Naive thymus-derived CD8-positive, alpha-beta T cell (primary cell): ENCODE measurements at places on chromosomes 12 and 14. TPM values are rescaled to one million over a fixed set of nuclear protein-coding genes. Genes with fewer than 3 reads are reported as not detected.

GRCh38 chr12:18750085-18750484, 12.2 kb downstream of the CAPZA3 start:
- no peak overlapping the region for H3K4me3 ChIP-seq
- no peaks in the 10 kb centered on the region for H3K4me1 ChIP-seq
- H3K36me3 ChIP-seq: no peaks in the 10 kb centered on the region
- H3K27ac ChIP-seq: no peak overlapping the region
- H3K27me3 ChIP-seq: no peaks in the 10 kb centered on the region

DNA sequence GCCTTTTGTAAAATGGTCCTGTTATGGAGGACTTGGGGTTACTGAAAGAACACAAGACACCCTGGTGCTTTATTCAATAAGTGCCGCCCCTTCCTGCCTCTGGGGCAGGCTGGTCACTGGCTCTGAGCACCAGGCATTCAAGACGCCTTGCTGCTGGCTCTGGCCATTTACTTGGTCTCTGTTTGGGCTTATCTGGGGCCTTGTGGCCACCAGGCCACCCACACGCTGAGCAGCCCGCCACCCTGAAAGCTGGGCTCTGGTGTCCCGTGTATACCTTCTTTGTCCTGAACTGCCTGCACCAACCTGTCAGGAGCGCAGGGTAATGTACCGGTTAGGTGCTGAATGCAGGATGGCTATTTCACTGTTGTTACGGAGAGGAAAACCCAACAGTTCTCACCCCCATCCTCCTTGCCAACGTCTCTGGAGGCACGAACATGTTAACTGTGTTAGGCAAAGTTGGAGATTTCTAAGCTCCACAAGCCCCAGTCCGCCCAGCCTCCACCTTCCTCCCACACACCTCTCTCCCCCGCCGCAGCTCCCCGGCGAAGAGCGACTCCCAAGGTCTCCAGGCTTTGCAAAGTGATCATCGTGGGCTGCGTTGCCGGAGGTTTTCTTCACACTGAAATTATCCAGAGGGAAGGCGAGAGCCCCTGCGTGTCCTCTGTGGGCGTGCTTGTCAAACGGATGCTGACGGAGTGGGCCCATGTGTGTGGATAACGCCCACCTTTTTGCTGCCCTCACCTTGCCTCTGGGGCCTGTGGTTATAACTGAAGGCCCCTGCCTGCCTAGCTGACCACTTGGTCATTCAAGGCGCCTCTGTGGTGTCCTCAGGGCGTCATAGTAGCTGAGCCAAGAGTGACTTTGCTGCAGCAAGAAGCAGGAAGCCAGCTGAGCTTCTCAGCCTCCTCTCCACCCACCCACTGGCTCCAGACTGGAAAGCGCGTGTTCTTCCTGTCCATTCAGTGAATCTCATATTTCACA, 18.8 kb upstream of the BEGAIN start:
- H3K36me3 ChIP-seq: peaks cover 19% of the 10 kb centered on the region
- no peak overlapping the region for H3K27ac ChIP-seq
- H3K27me3 ChIP-seq: peaks cover 24% of the 10 kb centered on the region

DNA sequence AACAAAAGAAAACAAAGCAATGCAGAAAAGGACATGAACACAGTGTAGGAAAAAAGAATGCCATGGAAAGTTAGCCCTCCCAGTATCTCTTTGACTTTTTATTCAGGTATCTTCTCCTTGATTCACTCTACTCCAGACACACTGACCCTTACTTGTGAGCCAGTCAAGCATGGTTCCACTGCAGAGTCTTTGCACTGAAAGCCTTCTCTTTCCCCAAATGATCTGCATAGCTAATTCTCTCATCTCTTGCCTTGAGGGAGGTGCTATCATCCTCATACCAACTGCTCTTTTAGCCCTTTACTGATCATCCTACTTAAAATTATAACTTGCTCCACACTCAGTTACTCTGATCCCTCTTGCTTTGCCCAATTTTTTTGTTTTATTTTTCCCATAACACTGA, 101.2 kb upstream of the SLC16A7 start:
- H3K27me3 ChIP-seq: no peaks in the 10 kb centered on the region
- H3K4me3 ChIP-seq: no peak overlapping the region
- H3K27ac ChIP-seq: no peak overlapping the region
- no peak for DNase-seq
- no peaks in the 10 kb centered on the region for H3K36me3 ChIP-seq
- peaks cover 7% of the 10 kb centered on the region for H3K4me1 ChIP-seq

DNA sequence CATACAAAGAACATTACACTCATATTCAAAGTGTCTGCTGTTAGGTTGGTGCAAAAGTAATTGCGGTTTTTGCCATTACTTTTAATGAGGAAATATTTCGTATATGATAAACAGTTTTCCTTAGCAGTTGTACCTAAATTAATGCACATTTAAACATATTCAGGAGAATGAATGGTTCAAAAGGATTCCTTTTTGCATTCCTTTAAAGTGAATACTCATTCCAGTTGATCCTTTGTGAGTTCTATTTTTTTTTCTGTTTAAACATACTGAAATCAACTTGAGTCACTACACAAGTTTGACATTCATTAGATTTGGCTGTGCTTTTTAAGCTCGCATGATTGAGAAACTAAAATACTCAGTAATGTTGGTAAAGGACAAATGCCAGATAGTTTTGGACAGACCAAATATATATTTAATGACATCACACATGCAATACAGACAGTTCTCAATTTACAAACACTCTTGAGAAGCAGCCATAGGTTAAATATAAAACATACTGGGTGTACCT, 13.8 kb upstream of the SLC38A2 start:
- peaks cover 20% of the 10 kb centered on the region for H3K36me3 ChIP-seq
- H3K4me3 ChIP-seq: no peak overlapping the region
- peaks cover 20% of the 10 kb centered on the region for H3K4me1 ChIP-seq
- H3K27me3 ChIP-seq: no peaks in the 10 kb centered on the region

DNA sequence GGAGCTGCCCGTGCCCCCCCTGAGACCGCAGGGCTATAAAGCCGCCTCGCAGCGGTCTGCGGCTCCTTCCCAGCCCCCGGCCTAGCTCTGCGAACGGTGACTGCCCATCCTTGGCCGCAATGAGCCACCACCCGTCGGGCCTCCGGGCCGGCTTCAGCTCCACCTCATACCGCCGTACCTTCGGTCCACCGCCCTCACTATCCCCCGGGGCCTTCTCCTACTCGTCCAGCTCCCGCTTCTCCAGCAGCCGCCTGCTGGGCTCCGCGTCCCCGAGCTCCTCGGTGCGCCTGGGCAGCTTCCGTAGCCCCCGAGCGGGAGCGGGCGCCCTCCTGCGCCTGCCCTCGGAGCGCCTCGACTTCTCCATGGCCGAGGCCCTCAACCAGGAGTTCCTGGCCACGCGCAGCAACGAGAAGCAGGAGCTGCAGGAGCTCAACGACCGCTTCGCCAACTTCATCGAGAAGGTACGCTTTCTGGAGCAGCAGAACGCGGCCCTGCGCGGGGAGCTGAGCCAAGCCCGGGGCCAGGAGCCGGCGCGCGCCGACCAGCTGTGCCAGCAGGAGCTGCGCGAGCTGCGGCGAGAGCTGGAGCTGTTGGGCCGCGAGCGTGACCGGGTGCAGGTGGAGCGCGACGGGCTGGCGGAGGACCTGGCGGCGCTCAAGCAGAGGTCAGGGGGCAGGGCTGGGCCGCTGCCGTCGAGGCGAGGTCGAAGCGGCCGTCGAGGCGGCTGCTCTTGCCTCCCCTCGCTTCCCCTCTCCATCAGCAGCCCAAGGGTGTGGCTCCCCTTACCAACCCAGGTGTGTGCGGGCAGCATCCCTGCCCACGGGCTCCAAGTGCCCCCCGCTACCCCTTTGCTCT, at the start of gene PRPH:
PRPH (plus strand) TSS at position 66 of the 855 bp plus-strand sequence; CDS start at position 120, 54 bp downstream.
- peaks cover 22% of the 10 kb centered on the region for H3K27me3 ChIP-seq
- no peak for DNase-seq
- H3K36me3 ChIP-seq: no peaks in the 10 kb centered on the region
- H3K4me1 ChIP-seq: peaks cover 20% of the 10 kb centered on the region
- H3K4me3 ChIP-seq: no peak within 1 kb of the TSS
- no peak within 1 kb of the TSS for H3K27ac ChIP-seq

DNA sequence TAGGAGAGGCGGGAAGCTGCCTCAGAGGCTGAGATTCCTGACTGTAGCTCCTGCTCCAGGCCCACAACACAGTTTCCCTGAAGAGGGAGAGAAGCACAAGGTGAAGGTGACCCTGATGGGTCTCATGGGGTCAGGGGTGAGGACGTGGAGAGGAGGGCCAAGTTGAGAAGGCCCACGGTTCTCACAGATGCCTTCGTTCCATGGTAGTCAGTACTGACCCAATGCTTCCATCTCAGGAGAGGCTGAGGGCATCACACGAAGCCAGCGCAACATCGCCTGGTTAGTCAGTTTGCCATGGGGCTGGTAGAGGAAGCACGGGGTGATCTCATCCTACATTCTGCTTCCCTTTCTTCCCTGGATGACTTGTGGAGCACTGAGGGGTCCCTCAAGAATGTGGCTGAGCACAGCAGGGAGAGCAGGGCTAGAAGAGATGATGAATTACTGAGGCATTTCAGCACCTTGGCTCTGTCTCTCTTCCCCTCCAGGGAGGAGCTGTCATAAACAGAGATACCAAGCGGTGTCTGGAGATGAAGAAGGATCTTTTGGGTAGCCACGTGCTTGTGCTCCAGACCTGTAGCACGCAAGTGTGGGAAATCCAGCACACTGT, 51.9 kb downstream of the GALNT8 start:
- H3K36me3 ChIP-seq: no peaks in the 10 kb centered on the region
- H3K27me3 ChIP-seq: peaks cover 1% of the 10 kb centered on the region
- DNase-seq: no peak
- H3K4me3 ChIP-seq: no peak overlapping the region

GRCh38 chr14:104138098-104138717, at the start of gene KIF26A:
KIF26A (plus strand) TSS chr14:104138587; CDS start chr14:104138723, 136 bp downstream.
- H3K27ac ChIP-seq: no peak within 1 kb of the TSS
- H3K4me3 ChIP-seq: peak within 1 kb of the TSS; percentile 40
- peak; percentile 18 for DNase-seq
- H3K4me1 ChIP-seq: peaks cover 2% of the 10 kb centered on the region

- H3K27me3 ChIP-seq: no peaks in the 10 kb centered on the region
- peaks cover 9% of the 10 kb centered on the region for H3K36me3 ChIP-seq
- no peak overlapping the region for H3K4me3 ChIP-seq
- no peak overlapping the region for H3K27ac ChIP-seq
- DNase-seq: no peak
- peaks cover 2% of the 10 kb centered on the region for H3K4me1 ChIP-seq
These were observed 17.4 kb downstream of the PDE1B start for GRCh38 chr12:54566792-54567191.

DNA sequence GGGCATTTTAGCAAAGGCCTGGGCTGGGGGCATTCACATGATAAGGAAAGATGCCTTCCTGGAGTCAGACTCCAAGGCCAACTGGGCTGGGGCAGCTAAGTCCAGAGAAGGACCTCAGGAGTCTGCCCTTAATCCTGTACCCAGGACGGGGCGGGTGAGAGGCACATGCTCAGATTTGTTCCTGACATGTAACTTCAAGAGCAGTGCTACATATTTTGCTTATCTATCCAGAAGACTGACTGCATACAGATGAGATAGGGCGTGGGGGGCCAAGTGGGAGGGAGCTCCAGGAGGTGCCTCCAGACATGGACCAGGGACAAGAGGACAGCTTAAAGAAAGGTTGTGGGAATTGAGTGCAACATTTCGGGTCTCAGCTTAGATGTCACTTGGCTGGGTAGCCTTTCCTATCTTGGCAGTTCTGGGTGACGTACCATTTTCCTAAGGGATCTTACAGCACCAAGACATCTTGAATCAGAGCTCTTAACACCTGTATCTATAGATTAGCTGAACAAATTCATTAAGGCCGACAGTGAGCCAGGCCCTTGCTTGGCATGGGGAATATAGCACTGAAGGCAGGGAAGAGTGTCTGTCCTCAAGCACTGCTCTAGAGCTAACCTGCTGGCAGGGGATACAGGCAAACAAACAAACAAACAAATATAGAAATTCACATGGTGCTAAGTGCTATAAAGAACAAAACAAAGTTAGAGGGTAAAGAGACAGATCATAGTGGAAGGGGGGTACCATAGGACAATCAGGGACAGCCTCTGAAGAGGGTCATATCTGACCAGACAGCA, 61.2 kb downstream of the PTPN21 start:
- H3K4me1 ChIP-seq: no peaks in the 10 kb centered on the region
- no peaks in the 10 kb centered on the region for H3K36me3 ChIP-seq
- H3K27ac ChIP-seq: no peak overlapping the region
- peaks cover 3% of the 10 kb centered on the region for H3K27me3 ChIP-seq

GRCh38 chr14:61438497-61438859, 117.1 kb downstream of the PRKCH start:
- no peaks in the 10 kb centered on the region for H3K27me3 ChIP-seq
- H3K27ac ChIP-seq: peak overlapping the region; percentile 93
- H3K4me1 ChIP-seq: peaks cover 90% of the 10 kb centered on the region
- DNase-seq: no peak
- peak overlapping the region; percentile 98 for H3K4me3 ChIP-seq

DNA sequence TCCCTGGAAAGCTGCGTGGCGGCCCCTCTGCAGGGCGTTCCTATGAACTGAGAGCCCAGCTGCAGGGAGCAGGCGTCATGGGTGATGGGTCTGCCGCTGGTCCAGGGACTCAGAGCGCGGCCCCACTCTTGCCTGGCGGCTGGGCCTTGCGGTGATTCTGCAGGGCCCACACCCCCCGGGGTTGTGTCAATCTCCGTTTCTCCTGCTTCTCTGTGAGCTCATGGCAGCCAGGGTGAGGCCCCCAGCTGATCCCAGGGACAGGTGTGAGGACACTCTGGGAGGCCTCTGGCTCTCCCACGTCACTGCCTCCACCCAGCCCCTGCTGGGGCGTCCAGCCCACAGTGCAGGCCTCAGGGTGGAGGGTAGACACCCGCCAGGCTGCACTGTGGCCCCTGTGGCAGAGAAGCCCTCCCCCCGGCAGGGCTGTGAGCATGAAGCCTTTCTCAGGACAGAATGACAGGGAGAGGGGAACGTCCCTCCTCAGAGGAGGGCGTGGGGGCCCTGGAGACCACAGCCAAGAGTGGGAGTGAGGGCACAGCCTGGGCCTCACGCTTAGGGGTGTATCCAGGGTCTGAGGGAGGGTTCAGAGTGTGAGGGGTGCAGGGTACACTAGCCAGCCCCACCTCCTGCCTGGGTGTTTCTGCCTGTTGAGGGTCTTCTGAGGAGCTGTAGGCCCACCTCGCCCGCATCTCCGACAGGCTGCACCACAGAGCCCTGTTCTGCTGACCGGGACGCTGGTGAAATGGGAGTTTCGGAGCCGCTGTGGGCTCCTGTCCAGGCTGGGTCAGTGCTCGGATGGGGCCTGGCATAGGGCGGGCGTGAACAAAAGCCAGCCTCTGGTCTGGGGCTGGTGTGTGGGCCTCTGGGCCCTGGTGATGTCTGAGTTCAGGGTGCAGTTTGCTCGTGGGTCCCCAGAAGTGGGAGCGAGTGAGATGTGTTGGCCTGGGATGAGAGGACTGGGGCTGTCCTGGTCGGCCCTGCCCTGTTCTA, 26.7 kb upstream of the CRIP2 start:
- no peak for DNase-seq
- no peak overlapping the region for H3K27ac ChIP-seq
- H3K36me3 ChIP-seq: peaks cover 14% of the 10 kb centered on the region
- H3K4me1 ChIP-seq: no peaks in the 10 kb centered on the region

CDK17 gene
- 73.2 TPM for total RNA-seq

SLC25A29 gene
- total RNA-seq: 18.5 TPM

GZMH gene
- not detected for total RNA-seq

B3GNT4 gene
- total RNA-seq: not detected

CLEC4D gene
- total RNA-seq: not detected

SIX6 gene
- not detected for total RNA-seq
